ENCODE measurements at places on chromosomes 16 and 17. TPM values are rescaled to one million over a fixed set of nuclear protein-coding genes. Genes with fewer than 3 reads are reported as not detected.

DNA sequence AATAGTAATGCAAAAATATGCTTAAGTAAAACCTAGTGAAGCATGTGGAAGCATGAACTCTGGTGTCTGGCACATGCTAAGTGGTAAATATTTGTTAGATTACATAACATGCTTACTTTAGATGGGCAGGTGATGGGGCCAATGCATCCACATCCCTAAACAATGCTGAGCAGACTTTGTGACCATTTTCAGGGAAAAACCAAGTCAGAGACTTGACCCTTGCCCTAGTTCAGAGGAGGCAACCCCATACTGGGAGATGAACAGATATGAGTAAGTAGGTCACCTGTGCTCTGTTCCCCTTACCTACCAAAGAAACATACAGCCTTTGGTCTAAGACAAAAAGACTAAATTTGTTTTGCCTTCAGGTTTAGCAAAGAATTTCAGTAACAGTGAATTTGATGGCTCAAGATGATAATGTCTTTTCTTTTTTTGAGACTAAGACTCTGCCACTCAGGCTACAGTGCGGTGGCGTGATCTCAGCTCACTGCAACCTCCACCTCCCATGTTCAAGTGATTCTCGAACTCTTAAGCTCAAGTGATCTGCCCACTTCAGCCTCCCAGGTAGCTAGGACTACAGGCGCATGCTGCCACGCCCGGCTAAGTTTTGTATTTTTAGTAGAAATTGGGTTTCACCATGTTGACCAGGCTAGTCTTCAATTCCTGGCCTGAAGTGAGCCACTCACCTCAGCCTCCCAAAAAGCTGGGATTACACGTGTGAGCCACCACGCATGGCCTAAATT is 91.4 kb downstream of the HIC1 start:
- peaks cover 14% of the 10 kb centered on the region for H3K4me1 ChIP-seq
- no peak for DNase-seq
- H3K27me3 ChIP-seq, result no peaks in the 10 kb centered on the region
- no peak overlapping the region for H3K27ac ChIP-seq
- H3K36me3 ChIP-seq, result peaks cover 7% of the 10 kb centered on the region

DNA sequence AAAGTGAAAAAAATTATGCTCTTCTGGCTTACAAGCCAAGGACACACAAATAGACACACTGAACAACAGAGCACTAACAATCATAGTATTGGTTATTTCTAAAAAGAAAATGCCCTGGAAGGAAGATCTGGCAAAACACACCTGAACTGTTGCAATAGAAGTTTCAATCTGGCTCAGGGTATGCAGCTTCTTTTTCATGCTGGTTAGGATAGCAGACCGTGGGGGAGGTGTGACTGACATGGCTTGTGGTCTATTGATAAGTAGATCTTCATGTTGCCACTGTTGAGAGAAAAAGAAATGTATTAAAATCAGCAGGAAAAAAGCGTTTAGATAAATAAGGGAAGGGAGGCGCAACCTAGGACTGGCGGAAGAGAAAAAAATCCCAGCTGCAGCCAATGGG is 26.5 kb upstream of the ARL6IP1 start:
- no peak overlapping the region for H3K4me3 ChIP-seq
- peak; percentile 33 for DNase-seq
- H3K27me3 ChIP-seq, result no peaks in the 10 kb centered on the region

DNA sequence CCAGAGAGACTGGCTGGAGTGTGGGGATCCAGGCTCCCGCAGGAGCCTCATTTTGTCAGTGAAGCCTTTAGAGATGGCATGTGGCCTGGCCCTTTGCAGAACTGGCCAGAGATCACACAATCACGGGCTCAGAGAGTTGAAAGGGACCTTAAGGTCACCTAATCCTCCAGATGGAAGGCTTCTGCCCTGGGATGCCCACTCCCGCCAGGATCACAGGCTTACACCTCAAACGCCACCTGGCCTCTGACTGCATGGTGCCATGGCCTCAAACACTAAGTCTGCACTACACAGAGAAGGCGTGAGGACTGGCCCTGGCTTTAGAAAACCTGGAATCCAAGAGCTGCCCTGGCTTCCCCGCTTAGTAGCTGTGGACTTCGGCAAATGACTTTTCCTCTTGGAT is 306.8 kb upstream of the CCL2 start:
- no peak overlapping the region for H3K27ac ChIP-seq
- no peaks in the 10 kb centered on the region for H3K4me1 ChIP-seq
- no peak for DNase-seq
- no peaks in the 10 kb centered on the region for H3K36me3 ChIP-seq

DNA sequence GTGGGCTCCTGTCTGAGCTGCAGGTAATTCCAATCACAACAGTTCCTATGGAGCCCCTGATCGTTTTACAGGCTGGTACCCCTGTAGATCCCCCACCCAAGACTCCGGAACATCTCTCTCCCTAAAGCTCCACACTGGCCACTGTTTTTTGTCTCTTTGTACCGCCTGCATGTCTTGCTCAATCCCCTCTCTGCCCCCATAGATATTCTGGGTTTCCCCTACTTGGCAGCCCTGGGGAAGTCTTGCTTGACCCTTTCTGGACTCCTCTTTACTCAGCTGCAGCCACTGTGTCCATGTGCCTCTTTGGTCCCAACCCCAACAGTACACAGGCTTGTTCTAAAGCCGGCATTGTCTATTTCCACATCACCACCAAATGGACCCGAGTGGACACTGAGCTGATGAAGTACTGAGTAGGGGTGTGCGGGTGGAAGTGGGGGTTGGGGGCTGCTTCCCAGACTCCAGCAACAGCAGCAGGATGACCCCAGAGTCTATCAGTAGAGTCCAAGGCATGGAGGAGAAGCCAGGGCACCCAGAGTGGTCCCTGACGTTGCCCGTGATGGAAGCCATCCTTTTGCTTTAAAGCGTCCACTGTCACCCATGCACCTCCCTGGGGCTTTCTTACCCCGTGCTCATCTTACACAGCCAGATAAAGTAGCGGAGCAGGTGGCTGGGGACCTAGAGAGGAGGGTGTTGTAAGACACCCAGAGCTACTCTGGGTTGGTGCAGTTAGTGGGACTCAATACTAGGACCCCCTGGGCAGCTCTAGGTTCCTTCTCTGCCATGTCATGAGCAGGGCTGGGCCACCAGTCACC is 6.4 kb downstream of the CD300LB start:
- no peak for DNase-seq
- no peaks in the 10 kb centered on the region for H3K36me3 ChIP-seq
- peaks cover 28% of the 10 kb centered on the region for H3K27me3 ChIP-seq
- no peak overlapping the region for H3K27ac ChIP-seq

CHST4 gene
- not detected for total RNA-seq

TNFRSF13B gene
- total RNA-seq, result not detected

All from activated CD8-positive, alpha-beta T cell treated with anti-CD3 and anti-CD28 coated beads for 36 hours (primary cell).